Vagina (tissue), 2 donors: ENCODE measurements at places on chromosomes 6 and 20.

- no peak for DNase-seq
Measured at GRCh38 chr6:159602431-159603041, 90.5 kb downstream of the SOD2 start.

DNA sequence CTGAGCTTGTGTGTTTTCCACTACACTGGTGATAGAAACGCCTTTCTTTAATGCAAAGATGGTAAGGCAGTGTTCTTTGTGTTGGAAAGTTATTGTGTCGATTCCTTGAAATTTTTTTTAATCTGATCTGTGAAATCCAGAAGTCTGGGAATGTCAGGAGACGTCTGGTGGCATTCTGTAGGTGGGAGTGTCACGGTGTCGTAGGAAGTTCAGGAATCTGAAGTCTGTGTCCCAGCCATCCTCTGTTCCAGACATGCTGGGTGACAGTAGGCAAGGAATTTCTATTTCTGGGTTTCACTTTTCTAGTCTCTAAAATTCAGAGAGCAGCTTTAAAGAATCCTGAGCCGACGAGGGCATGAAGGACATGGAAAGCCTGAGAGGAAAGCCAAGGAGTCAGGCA is 223.8 kb downstream of the ZNF217 start:
- no peak for DNase-seq

GRCh38 chr6:122063076-122063475 is 336.4 kb upstream of the HSF2 start:
- DNase-seq = no peak

GRCh38 chr6:128696691-128697689 is 176.6 kb upstream of the PTPRK start:
- DNase-seq = no peak

DNA sequence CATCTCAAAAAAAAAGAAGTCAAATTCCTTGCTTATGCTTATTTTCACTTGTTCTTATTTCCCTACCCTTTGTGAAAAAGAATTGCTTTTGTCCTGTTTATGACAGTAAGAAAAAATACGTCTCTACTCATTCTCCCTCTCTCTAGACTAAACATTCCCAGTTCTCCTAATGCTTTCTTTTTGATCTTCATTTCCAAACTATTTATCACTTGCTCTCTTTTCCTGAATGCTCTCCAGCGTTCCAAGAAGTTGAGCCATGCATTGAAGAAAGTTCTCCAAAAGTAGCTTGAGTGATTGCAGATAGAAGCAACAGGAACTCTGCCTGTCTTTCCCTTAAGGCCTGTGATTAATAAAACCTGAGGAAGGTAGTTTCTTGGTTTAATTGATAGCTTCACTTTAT is 53.1 kb upstream of the TMEM170B start:
- no peak for DNase-seq

DNA sequence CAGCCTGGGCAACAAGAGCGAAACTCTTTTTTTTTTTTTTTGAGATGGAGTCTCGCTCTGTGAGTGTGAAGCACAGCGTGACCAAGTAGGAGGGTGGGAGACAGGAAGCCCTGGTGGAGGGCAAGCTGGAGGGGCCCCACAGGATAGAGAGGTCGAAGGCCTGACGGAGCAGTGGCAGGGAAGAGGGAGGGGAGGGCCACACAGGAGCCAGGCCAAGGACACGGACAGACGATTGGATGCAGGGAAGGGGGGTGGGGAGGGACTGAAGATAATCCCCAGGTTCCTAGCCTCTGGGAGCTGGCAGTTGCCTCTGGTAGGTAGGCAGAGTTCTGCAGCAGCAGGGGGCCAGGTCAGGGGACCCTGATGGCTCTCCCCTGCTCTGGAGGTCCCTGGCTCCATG is 10.8 kb upstream of the GUCA1A start:
- no peak for DNase-seq

DNA sequence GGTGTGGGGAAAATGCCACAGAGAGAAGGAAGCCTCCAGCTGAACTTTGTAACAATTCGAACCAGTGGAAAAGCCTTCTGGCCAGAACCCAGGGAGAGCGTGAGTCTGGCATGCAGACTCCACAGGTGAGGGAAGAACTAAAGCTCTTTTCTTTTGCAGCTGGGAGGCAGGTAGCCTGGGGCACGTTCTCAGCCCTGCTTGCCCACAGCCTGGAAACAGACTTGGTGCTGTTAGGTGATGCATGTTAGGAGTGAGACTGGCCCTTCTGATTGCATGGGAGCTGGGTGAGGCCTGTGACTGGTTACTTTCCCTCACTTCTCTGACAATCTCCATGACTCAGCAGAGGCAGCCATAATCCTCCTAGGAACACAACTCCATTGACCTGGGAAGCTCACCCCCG is 34.2 kb downstream of the PROKR2 start:
- DNase-seq = no peak

DNA sequence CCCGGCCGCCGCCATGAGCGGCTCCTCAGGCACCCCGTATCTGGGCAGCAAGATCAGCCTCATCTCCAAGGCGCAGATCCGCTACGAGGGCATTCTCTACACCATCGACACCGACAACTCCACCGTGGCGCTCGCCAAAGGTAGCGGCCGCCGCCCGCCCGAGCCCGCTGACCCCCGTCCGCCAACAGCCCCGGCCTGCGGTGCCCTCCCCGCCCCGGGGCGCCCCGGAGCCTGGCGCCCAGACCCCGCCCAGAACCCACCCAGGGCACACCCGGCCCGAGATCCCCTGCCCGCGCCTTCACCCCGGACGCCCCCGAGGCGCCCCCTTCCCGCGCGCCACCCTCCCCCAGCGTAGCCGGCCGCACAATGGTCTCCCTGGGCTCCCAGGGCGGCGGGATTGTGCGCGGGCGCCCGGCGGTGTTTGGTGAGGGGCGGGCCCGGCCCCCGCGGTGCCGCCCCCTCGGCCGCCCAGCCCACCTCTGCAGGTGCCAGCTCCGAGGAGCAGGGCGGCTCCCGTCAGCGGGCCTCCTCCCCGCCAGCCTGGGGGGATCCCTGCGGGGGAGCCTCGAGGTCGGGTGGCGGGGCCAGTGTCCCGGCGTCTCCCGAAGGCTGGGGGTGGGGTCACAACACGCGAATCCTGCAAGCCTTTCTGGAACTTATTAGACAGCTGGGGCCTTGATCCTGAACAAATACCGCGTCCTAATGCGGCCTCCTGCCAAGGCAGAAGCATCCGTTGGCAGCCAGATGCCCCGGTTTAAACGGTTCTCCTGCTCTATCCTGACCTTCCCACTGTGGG is 577 bp downstream of the LSM14B start:
- DNase-seq = no peak

DNA sequence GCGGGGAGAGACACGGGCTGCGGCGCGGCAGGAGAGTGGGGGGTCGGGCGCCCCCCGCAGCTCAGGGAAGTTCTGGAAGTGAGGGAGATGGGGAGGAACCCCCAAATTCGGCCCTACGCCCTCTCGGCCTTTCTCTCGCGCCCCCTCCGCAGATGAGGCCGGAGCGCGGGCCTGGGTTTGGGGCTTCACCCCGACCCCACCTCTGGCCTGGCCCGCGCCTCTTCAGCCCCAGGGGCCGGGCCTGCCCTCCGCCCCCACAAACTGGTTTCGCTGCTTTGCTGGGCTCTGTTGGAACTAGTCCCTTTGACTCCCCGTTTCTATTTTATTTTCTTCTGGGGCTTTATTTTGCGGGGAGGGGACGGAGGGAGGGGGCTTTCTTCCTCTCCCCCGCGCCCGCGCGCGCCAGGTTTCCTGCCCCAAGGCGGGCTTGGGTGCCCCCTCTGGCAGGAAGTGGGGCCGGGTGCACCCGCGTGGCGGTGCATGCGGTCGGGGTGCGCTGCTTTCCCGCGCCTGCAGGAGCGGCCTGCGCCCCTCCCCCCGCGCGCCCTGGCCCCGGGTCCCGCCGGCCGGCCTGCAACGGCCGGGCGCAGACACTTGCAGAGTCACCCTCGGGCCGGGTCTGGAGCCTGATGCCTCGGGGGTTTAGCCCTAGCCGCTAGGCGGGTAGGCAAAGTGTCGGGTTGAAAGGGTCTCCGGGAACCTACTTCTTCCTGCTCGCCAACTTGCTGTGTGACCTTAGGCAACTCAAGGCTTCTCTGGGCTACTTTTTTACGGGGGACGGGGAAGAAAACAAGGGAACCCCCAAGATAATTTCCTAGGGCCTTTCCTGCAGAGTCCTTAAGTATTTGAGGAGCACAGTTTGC is 1.3 kb downstream of the HMGA1 start:
- DNase-seq = no peak
